Stomach (tissue), 19 donors: ENCODE measurements at places on chromosomes 7 and 10. TPM values are rescaled to one million over a fixed set of nuclear protein-coding genes. Genes with fewer than 3 reads are reported as not detected.

- no peak for DNase-seq
Measured at GRCh38 chr7:42010751-42011150, 226.3 kb downstream of the GLI3 start.

DNA sequence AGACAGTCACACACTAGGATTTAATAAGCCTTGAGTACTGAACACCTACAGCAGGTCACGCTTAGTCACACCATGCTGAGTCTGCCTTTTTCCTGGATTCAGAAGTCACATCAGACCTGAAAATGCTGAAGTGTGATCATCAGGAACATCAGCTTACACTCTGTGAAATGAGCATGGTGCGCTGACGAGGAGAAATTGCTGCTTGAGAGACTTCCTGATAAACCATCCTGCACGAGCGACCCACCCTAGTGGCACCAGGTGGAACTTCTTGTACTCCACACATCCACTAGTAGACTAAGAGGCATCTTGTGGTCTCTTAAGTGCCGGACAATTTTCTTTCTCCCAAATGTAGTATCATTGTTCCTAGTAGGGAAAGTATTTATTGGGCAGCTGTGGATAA lies 51.8 kb upstream of the MRLN start:
- peak; percentile 42 for DNase-seq

- no peak for DNase-seq
Measured at GRCh38 chr10:103710490-103710889, 144.9 kb downstream of the SH3PXD2A start.

- no peak for DNase-seq
Measured at GRCh38 chr7:7272294-7272693, 90.0 kb downstream of the C1GALT1 start.

GRCh38 chr7:143305423-143306070 lies 10.4 kb upstream of the CLCN1 start:
- DNase-seq: peak; percentile 93

- no peak for DNase-seq
Measured at GRCh38 chr7:48052748-48053147, 17.4 kb downstream of the C7orf57 start.

- DNase-seq: no peak
Measured at GRCh38 chr7:130929896-130930659, 196.1 kb upstream of the KLF14 start.

DNA sequence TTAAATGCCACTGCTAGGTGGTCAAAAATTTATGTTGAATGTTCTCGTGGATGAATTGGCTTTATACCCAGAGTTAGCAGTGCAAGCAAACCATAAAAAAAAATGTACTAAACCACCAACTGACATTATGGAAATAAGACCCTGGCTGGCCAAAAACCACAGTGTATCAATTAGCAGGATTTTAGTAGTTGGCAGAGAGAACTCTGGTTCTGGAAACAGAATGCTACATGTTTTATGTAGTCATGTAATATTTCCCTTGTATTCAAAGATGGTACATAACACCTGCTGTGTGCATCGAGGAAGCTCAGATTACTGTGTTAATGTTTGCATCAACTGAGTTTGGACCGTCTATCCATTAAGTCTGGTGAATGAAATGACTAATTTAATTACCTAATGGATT lies 618.5 kb downstream of the CCSER2 start:
- DNase-seq: no peak

The AKR1C4 gene
- total RNA-seq: not detected

The MRLN gene
- total RNA-seq: not detected

GRCh38 chr7:18494821-18495408 lies 634 bp upstream of the HDAC9 start:
- DNase-seq: no peak

The HNRNPA2B1 gene
- total RNA-seq: 142 TPM

DNA sequence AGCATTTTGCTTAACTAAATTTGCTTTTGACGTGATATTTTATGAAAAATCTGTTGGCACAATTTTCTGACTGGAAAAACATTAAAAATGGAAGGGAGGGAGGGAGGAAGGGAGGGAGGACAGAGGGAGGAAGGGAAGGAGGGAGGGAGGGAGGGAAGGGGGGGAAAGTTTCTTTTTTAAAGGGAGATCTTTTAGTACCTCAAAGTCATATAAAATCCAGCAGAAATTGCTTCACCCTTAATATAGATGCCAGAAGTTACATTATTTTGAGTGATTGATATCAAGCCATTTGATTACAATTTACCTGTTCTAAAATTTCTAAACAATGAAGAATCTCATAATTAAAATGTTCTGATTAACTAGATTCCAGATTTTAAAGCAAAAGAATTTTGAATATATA lies 68.9 kb downstream of the CABCOCO1 start:
- DNase-seq: no peak

The SUN3 gene
- not detected for total RNA-seq

DNA sequence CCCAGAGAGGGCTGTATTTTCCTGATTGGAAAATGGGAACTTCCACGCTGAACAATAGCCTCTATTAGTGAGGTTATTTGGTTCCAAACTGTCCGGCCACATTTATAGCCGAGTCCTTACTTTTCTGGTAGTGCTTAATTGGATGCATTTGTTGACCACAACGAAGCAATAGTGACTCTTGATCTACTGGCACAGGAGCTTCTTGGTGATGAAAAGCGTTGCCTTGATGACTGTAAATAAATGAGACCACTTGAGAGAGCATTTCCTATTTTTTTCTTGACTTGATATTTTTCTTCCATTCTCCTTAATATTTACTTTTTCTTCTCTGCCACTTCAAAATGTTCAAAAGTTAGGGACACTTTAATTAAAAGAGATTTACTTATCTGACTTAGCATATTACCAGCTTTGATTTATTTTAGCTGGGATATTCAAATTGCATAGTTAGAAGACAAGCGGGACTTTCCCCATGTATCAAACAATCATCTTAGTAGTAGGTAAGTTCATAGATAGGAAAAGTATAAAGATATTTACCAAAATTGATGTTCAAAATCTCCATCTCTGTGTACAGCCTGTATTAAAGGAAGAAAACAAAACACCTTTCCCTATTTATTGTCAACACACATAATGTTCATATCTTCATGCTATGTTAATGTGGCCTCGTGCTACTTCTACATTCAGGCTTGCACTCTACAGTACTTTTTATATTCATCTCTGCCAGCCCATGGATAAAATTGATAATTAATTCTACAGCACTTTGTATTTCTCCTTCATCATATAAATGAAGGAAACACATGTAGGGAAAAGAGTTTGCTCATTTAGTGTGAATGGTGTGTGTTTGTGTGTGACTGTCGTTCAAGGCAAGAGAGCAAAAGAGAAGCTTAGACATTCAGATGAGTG lies 5.1 kb upstream of the SP8 start:
- DNase-seq: peak; percentile 7

- DNase-seq: peak; percentile 91
Measured at GRCh38 chr10:110857265-110858171, 14.2 kb upstream of the PDCD4 start.

DNA sequence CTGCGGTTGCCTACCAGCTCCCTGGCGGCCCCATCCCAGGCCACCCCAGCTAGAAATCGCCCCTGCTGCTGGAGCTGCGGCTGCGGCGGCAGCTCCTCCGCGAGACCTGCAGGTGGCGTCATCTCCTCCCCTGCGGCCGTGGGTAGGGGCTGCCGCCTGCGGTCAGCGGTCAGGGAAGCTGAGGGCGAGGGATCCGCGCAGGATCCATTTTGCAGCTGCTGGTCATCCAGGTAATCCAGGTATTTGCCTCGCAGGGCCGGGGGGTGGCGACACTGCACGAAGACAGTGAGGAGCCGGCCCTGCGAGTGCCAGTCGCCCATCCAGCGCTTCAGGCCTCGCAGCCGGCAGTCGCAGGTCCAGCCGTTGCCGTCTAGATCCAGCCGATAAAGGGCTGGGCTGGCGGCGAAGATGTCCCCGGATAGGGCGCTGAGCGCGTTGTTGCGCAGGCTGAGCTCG lies 1.5 kb downstream of the TRIL start:
- peak; percentile 87 for DNase-seq

DNA sequence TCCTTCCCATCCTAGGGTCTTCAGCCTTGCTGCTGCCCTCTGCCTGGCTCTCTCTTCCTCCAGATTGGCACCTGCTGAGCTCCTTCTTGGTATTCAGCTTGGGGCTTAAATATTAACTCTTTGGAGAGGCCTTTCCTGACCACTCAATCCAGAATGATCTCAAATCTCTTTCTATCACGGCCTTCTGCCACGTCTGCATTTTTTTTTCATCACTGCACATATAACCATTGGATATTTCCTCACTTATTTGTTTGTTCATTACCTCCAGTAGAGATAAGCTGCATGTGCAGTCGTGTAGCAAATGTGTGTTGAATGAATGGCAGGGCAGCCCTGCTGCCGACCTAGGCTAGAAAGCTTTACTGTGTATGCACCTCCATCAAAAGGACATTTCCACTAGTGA lies 51.6 kb upstream of the MPP7 start:
- DNase-seq: no peak

- DNase-seq: no peak
Measured at GRCh38 chr7:99465421-99465768, 572 bp downstream of the ATP5MF start.

DNA sequence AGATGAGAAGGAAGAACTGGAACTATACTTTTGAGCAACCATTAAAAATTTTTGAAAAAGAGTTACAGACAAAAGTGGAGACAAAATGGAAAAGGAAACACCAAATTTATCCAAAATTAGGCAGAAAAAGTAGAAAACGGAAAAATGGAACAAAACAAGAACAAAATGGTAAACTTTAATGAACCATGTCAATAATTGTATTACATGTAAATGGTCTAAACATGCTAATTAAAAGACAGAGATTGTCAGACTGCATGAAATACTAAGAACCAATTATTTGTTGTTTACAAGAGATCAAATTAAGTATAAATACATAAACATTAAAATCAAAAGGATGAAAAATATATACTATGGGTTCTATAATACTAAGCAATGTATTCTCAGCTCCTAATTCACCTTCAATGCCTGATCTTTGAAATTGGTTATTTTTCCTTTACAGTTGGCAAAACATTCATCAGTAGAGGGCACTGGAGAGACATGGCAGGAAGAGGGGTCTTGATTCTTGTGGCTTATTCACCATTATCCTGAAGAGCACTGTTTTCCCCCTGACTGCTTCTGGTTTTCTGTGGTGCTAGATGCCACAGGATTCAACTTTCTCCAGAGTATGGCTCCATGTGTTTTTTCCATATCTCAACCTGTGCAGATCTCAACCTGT lies 124.9 kb downstream of the ELFN1 start:
- no peak for DNase-seq

DNA sequence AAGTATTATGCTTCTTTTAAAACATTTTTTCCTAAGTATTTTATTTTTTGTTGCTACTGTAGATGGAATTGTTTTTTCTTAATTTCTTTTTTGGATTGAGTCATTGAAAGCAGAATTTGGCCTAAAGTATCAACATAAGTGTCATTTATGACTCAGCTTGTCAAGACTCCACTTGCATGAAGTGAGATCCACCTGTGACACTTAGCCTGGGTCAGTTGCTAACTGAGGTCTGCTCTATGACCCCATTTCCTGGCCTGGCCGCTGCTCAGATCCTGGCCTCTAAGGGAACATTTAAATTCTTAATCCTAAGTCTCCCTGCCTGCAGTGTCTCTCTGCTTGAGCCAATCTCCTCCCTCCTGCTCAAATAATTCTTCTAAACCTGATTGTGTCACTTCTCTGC lies 35.5 kb downstream of the TMEM270 start:
- no peak for DNase-seq

DNA sequence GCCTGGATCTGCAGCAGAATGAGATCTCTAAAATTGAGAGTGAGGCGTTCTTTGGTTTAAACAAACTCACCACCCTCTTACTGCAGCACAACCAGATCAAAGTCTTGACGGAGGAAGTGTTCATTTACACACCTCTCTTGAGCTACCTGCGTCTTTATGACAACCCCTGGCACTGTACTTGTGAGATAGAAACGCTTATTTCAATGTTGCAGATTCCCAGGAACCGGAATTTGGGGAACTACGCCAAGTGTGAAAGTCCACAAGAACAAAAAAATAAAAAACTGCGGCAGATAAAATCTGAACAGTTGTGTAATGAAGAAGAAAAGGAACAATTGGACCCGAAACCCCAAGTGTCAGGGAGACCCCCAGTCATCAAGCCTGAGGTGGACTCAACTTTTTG lies 21.4 kb downstream of the LRRC17 start:
- DNase-seq: peak; percentile 32

The RTKN2 gene
- 2.9 TPM for total RNA-seq

GRCh38 chr7:1342090-1342640 lies 109.5 kb downstream of the UNCX start:
- DNase-seq: no peak

The TRIM24 gene
- 15.6 TPM for total RNA-seq

DNA sequence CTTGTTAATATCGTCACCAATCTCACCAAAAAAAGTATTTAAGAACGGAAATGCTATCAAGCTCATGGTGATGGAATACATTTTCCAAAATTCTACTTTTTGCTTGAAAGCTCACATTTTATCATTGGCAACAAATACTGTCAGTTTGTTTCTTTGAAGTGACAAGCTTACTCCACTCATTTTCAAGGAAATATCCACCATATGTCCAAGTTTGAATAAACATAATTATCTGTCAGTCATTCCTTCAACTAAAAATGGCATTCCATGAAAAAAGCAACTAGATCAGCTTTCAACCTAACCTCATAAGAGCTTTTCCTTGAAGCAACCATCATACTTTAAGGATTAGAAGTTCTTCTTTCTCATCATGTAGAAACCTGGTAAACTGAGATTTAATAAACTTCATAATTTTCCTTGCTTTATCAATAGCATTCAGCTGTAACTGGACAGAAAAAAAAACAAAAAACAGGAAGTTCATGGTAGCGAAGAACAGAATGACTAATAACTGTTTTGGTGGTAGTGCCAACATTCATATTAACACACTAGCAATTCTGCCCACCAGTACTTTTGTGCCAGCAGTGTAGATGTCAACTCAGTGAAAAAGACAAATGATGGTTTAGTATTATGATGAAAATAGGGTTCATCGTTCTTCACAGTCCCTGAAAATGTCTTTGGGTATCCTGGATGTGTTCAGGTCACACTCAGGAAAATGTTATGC lies 764.9 kb downstream of the GRM8 start:
- DNase-seq: no peak

DNA sequence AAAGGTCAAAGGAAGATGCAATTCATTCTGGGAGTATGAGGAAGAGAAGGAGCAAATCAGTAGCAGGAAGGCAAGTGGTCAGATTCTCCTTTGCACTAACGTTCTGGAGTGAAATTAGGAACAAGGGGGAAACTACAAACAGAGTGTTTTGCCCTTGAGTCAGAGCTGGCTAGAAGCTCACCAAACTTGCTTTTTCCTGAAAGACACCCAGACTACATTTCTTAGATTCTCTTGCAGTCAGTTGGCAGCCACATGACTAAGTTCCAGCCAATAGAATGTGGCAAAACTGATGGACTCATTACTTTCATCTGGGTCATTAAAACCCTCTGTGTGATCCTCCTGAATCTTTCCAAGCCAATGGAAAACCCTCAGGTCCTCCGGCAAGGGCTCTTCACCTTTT lies 18.6 kb upstream of the DLX5 start:
- DNase-seq: no peak

The ADCY1 gene
- total RNA-seq: 1.8 TPM

- DNase-seq: no peak
Measured at GRCh38 chr7:140033036-140033435, 29.7 kb downstream of the PARP12 start.
